ENCODE measurements at places on chromosomes 1 and 21.

- no peak for DNase-seq
These were observed 9.6 kb downstream of the CDC42BPA start for GRCh38 chr1:227308367-227309336.

DNA sequence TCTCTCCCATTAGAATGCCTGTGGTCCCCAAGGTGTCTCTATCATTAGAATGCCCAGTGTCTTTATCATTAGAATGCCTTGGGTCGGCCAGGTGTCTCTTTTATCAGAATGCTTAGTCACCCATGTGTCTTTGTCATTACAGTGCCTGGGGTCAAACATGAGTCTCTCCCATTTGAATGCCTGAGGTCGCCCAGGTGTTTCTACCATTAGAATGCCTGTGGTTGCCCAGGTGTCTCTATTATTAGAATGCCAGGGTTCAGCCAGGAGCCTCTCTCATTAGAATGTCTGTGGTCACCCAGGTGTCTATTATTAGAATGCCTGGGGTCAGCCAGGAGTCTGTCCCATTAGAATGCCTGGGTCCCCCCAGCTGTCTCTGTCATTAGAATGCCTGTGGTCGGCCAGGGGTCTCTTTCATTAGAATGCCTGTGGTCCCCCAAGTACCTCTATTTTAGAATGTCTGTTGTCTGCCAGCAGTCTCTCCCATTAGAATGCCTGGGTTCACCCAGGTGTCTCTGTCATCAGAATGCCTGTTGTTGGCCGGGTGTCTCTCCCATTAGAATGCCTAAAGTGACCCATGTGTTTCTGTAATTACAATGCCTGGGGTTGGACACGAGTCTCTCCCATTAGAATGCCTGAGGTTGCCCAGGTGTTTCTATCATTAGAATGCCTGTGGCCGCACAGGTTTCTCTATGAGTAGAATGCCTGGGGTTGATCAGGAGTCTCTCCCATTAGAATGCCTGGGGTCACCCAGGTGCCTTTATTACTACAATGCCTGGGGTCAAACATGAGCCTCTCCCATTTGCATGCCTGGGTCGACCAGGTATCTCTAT lies 57.1 kb downstream of the RNF187 start:
- no peak for DNase-seq

DNA sequence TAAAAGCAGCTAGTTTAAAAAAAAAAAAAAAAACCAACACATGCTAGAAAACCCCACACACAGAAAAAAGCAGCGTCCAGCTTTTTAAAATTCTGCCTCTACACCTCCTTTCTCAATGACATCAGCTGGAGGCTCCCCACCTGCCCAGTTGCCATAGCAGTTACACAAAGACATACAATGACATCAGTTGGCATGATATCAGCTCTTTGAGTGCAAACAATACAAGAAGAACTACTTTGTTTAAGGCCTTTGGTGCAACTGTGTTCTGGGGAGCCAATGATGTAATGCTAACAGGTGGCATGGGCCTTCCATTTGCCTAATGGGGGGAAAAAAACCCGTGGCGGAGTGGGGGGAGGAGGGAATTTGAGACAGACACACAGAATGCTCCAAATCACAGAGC lies 32.9 kb downstream of the DUSP10 start:
- no peak for DNase-seq

- no peak for DNase-seq
These were observed 11.8 kb downstream of the CYP4B1 start for GRCh38 chr1:46810596-46810995.

- no peak for DNase-seq
These were observed 717.4 kb upstream of the ZP4 start for GRCh38 chr1:238608144-238608543.

- DNase-seq, result no peak
These were observed 92.1 kb downstream of the NIBAN1 start for GRCh38 chr1:184881941-184882913.

DNA sequence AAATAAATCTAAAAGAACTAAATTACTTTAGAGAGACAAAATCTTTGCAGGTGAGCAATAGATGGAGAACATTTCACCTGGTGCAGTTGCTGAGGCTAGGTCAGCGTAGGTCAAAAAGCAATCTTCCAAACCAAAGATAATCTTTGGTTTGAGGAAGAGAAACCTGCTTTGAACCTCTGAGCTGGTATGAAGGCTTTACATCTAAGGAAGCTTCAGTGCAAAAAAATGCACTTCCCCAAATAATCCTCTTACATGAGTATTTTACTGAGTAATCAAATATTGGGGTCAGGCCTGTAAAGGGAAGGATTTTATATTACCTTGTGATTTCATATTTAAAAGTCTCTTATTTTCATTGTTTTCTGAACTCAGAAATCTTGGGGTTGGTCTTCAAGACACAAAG lies 223.6 kb downstream of the SRGAP2C start:
- no peak for DNase-seq

DNA sequence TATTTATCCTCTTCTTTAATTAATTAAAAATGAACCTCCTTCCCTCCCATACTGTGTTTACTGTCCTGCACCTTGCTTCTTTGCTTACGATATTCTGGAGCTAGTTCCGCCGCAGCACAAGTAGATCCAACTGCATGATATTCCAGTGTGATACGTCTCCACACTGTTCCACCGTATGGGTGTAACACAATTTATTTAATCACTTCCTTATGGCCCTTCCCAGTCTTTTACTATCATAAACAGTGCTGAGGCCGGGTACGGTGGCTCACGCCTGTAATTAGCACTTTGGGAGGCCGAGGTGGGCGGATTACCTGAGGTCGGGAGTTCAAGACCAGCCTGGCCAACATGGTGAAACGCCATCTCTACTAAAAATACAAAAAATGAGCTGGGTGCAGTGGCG lies 25.7 kb downstream of the CNST start:
- no peak for DNase-seq

- DNase-seq, result no peak
These were observed 999.5 kb downstream of the NCAM2 start for GRCh38 chr21:21997390-21998333.

DNA sequence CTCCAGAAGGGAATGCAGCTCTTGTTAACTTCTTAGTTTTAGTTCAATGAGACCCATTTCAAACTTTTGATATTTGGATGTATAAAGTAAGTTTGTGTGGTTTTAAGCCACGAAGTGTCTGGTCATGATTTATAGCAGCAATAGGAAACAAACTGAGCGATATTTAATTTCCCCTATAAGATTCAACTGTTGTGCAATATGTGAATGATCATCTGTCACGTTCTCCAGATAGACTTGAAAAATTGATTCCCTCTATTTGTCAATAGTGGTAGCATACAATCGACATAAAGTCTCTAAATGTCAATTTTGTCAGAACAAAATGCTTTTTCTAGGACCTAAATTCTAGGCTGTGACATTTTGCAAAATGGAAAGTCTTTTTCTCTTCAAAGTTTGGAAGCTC lies 240.1 kb downstream of the KCTD3 start:
- no peak for DNase-seq

GRCh38 chr1:161047436-161048420 lies 2.0 kb upstream of the USF1 start:
- no peak for DNase-seq

- no peak for DNase-seq
These were observed at the start of gene ERG for GRCh38 chr21:38498057-38498833. ERG (minus strand) TSS chr21:38498477; CDS start chr21:38498380, 97 bp downstream.

GRCh38 chr1:9520411-9520810 lies 18.9 kb upstream of the SLC25A33 start:
- DNase-seq, result no peak

- no peak for DNase-seq
These were observed 34.5 kb downstream of the PARP1 start for GRCh38 chr1:226373376-226373775.

DNA sequence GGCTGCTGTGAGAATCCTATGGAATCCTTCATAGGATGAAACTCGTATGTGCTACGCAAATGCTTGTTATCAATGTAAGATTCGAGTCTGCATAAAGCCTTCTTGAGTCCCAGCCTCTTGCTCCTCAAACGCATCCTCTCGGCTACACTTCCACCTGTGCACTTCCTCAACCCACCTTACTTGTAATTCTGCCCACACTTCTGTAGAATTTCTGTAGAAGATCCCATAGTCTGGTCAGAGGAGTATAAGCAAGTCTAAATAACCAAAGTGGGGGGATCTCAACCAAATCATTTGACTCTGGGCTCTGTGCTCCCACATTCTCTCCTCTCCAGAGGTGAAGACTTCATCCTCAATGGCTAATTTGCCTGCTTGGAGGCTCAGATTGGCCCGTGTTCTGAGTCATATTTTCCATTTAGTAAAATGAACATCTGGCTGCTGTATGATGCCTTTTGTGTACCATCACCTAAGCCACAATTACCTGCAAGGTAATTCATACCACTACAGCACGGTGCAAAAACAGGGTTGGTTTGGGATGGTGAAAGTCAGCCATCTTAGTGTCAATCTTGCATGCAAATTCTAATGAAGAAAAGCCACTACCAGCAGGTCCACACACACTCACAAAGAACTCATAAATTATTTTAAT lies 63.2 kb downstream of the ITPKB start:
- no peak for DNase-seq

DNA sequence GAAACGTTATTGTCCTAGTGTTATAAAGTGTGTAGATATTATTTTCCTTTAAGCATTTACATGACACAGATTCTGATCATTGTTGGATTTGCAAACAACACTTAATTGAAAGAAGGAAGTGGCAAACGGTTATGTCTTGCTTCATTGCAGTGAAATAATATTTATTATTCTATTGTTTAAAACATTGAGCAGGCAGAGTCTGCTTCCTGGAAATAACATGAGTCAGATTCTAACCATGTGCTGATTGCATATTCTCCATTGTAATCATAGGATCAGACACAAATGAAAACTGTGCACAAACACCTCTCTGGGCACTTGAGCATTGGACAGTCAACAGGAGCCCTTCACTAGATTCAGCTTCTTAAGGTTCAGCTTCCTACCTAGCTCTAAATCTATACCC lies 46.8 kb upstream of the USP25 start:
- DNase-seq, result no peak

DNA sequence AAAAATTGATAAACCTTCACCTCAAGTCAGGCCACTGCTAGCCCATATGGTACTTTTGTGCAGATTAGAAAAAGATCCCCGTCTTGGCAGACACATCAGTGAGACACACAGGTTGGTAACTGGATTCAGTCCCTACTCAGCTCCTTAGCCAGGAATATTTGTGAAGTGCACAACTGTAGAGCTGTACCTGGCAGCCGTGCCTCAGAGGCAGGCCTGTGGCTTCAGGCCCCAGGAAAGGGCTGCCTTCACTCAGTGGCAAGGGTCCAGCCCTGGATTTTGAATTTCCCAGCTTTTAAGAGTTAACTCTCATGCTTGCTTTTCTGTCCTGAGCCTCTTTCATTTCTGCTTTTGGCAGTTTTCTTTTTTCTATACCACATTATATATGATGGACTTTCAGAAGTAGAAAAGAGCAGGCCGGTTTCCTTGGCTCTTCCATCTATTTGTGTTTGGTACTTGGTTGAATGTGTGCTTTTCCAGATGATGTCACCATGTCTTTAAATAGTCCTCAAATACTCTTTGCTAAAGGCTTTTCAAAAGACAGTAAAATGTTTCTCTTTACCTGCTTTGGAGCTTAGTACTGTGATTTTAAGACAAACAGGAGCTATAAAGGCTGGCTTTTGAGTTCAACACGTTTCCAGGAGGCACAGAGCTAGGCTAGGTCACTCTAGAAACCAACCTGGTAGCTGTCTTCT lies 186.6 kb downstream of the AK5 start:
- no peak for DNase-seq

- no peak for DNase-seq
These were observed 239.2 kb downstream of the SMYD3 start for GRCh38 chr1:246267896-246268295.

DNA sequence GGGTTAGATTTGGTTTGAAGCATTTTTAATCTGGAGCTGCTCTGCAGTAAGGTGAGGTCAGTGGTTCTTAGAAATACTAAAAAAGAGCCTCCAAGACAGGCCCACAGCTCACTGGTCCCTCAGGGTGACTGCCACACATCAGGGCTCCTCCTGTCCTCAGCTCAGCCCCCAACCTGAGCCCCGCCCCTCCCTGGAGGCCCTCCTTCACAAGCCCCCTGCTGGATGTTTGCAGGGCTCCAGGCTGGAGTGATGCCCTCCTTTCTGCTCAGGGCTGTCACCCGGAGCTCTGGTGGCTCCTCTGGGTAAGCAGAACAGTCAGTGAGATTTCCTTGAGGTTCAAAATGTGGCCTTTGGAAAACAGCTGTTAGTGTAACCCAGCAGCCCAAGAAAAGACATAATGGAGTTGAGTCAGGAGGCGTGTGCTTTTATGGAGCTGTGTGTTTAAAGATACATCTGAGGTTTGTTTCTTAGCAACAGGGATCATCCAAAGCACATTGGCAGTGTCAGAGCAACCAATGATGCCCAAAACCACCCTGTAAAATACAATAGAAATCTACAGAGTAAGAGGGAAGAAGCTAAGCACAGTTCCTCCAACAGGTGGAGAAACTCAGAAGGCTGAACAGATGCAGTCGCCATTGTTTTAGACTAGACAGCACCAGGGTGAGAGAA lies 21.4 kb downstream of the STUM start:
- no peak for DNase-seq

- no peak for DNase-seq
These were observed 327.8 kb downstream of the USH2A start for GRCh38 chr1:216095400-216095799.

DNA sequence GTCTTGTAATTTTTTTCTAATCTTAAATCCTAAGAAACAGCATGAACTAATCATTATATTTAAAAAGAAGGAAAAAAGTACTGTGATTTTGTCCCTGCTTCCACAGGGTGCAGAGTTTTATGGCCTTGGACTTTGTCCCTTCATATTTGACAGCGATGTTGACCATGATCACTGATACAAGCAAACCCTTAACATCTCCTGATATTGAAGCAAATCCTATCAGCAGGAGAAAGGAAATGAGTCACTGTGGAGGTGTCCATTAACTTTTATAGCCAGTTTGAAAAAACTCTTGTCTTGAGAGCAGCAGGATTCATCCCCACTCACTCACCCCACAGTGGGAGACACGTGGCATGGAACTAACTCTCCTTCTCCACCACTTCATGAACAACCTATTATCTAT lies 5.1 kb upstream of the REG4 start:
- DNase-seq, result no peak

DNA sequence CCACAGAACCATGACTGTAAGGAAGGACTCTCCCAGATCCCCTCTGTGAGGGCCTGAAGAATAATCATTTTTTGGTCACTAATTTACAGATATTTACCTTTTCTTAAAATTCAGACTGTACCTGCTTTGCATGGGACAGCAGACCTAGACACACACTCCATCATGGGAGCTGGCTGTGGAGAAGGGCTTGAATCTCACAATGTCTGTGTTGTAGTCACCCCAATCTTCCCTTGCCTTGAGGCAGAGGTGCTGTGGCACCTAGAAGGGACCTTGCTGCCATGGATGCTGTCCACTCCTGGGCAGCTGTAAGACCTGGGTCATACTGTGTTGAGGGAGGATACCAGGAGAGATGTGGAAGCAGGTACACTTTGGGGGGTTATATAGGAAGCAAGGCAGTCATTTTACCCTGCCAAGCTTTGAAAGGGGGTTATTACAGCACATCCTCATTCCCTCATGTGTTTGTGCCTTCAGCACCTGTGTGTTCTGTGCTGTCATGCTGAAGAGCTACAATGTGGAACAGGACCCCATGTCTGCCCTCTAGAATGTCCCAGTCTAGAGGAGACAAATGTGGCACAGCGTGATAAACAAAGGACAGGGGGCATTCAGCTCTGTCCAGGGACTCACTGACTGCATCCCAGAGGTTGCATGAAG lies 27.1 kb downstream of the TRAF5 start:
- no peak for DNase-seq
